Activated CD4-positive, alpha-beta T cell treated with anti-CD3 and anti-CD28 coated beads, Interleukin-2, amount 10 ng/mL, durations not matched to agents 24 days and 14 days (primary cell): ENCODE measurements at places on chromosomes 4 and X. TPM values are rescaled to one million over a fixed set of nuclear protein-coding genes. Genes with fewer than 3 reads are reported as not detected.

- DNase-seq, result no peak
Observed at GRCh38 chr4:159344877-159345276, 242.0 kb downstream of the RAPGEF2 start.

DNA sequence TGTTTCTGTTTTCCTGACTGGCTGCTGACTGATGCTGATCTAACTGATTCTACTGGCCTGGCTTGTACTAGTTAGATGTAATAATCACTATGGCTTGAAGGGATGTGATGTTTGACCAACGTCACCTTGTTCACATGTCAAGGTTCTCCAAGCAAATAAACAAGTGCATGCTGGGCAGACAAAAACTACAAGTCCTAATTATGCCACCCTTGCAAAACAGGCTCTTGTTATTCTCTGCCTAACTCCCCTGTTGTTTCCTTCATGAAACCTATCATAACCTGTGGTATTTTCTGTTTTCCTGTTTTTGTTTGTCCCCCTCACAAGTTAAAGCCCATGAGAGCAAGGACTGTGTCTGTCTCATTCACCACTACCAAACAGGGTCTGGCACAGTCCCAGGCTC, 146.2 kb downstream of the DCHS2 start:
- no peak for DNase-seq

DNA sequence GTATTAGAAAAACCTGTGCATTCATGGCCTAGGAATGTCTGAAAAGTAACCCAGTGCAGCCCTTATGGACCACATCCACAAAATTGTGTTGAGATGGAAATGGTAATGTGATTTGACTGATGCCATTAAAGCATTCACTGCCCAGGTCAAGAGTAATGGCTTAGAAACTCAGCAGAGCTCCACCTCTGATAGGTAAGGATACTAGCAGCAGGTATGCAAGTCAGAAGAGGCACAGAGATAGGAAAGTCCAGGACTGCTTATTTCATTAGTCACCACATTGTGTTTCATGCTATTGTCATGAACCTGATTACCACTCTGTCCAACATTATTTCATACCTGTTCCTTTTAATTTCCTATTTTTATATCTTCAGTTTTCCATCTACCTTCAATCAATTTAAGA, 2042.2 kb downstream of the ARAP2 start:
- no peak for DNase-seq

GRCh38 chr4:41935652-41936021, 408 bp downstream of the TMEM33 start:
- DNase-seq, result peak; percentile 67

DNA sequence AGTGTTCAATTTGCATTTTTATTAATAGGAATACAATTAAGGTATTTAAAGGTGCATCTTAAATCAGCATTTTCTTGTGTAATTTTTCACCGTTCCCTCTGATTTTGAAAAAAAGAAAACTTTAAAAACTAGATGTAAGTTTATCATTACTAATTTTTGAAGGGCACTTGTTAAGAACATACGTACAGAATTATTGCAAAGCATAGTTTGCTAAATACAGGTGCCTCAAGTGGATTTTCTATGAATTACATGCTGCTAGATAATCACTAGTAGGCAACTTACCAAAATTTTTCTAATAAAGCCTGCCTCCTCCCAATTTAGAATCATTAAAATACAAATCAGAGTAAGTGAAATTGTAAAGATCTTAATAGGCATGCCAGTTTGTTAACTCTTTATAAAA, 8.5 kb downstream of the CNKSR2 start:
- DNase-seq, result no peak

- DNase-seq, result no peak
Observed at GRCh38 chrX:40145923-40146261, 48.1 kb upstream of the BCOR start.

- no peak for DNase-seq
Observed at GRCh38 chr4:76377481-76377901, 43.5 kb downstream of the CCDC158 start.

DNA sequence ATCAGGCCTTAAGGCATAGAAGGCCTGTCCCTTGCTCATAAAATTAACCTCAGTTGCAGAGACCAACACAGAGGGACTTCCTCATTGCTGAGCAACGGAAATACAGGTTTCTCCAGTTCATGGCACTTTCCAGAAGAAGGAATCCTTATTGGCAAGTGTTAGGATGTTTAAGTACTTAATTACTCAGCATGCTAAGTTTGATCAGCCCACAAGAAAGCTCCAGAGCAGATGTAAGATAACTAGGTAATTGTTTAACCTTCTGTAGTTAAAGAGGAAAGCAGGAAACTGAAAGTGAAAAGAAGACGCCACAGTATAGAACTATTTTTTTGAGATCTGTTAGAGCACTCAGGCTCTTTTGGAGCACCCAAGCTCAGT, 33.5 kb downstream of the SMS start:
- DNase-seq, result peak; percentile 60

GRCh38 chr4:95601356-95601755, 52.6 kb upstream of the UNC5C start:
- DNase-seq, result peak; percentile 7

GRCh38 chrX:51893931-51894696, 691 bp downstream of the MAGED1 start:
- DNase-seq, result peak; percentile 70

DNA sequence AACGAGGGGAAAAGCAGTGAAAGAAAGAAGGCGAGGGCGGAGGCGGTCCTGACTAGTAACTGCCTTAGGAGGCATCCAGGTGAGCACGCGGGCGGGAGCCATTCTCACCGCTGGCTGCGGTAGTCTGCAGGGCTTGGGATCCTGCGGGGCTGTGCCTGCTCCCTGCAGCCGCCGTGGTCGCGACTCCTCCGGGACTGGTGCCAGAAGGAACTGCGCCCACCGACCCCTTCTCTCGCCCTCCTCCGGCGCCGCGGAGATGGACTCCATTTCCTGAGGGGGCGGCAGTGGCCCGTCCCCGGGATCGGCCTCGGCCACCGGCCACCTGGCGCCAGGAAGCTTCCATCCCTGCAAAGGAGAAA, 543 bp downstream of the NFXL1 start:
- peak; percentile 79 for DNase-seq

GRCh38 chrX:1535241-1536041, 1.5 kb downstream of the P2RY8 start:
- peak; percentile 84 for DNase-seq

DNA sequence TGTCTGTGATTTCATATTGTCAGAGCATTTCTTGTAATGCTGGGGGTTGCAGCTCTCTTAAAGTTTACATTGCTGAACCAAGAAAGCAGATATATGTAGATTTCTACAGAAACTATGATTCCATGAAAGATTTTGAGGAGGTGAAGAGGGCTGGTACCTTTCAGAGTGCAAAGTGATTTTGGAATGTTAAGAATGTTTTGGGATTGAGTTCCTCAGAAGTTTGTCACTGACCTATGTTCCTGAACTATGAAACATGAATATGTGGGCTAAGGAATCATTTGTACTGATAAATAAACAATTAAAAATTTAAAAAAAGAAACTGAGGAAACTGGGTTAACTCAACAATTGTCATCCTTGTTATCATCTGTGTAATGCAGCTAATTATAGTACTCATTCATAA, 12.3 kb upstream of the CHIC2 start:
- peak; percentile 31 for DNase-seq

- DNase-seq, result no peak
Observed at GRCh38 chr4:77178560-77178959, 21.6 kb downstream of the CCNG2 start.

DNA sequence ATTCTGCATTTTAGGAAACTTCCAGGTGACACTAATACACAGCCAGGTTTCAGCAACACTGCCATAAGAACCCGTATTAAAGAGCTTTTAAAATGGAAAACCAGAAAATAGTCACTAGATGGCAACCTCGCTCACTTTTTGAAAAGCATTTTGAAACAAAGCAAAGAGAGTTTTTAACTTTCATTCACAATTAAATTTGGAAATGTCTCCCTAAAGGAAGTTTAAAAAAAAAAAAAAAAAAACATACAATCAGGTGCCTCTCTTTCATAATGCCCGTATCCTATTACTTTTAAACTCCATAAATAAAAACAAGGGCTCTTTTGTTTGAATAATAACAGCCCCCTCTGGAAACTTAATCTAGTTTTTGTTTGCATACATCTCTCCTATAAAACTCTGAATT, 20.3 kb downstream of the MEPE start:
- DNase-seq, result no peak

- peak; percentile 58 for DNase-seq
Observed at GRCh38 chr4:14920237-14920636, 82.0 kb upstream of the CPEB2 start.

GRCh38 chr4:182221987-182222386, 21.2 kb upstream of the TENM3 start:
- DNase-seq, result no peak

GRCh38 chrX:67721321-67721720, 177.5 kb downstream of the AR start:
- no peak for DNase-seq

- peak; percentile 82 for DNase-seq
Observed at GRCh38 chrX:155056877-155057792, 13.8 kb downstream of the CMC4 start.

DNA sequence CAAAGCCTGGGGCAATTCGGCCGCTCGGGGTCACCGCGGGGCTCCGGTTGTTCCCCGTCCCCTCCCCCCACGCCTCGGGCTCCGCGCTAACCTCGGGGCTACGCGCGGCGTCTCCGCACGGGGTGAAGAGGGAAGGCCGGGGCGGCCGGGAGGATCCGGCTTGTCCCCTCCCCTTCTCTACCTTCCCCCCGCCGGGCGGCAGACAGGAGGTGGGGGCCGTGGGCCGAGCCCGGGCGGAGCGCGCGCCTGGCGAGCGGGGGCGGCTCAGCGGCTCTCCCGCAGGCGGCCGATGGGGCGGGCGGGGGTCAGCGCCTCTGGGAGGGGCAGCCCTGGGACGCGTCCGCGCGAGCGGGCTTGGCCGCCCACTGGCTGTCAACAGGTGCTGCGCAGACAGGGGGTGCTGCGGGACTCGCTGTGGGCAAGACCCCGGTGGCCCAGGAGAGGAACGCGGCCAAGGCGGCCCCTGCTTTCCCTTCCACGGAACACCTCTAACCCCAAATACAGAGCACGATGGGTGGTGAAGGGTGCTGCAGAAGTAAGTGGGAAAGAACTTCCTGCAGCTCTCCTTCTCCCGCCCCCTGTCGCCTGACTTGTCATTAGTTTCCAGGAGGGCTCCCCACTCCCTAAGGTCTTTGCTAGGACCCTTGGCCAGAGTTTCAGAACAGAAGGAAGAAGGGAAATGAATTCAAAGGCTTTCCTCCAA, at the start of gene PDGFC:
Gene PDGFC, minus strand, starts transcription at position 124 of the 703 bp plus-strand sequence. CDS start 896 bp downstream, outside the sequence.
- DNase-seq, result peak; percentile 57

GRCh38 chrX:13374364-13374763, 54.5 kb upstream of the ATXN3L start:
- DNase-seq, result no peak

DNA sequence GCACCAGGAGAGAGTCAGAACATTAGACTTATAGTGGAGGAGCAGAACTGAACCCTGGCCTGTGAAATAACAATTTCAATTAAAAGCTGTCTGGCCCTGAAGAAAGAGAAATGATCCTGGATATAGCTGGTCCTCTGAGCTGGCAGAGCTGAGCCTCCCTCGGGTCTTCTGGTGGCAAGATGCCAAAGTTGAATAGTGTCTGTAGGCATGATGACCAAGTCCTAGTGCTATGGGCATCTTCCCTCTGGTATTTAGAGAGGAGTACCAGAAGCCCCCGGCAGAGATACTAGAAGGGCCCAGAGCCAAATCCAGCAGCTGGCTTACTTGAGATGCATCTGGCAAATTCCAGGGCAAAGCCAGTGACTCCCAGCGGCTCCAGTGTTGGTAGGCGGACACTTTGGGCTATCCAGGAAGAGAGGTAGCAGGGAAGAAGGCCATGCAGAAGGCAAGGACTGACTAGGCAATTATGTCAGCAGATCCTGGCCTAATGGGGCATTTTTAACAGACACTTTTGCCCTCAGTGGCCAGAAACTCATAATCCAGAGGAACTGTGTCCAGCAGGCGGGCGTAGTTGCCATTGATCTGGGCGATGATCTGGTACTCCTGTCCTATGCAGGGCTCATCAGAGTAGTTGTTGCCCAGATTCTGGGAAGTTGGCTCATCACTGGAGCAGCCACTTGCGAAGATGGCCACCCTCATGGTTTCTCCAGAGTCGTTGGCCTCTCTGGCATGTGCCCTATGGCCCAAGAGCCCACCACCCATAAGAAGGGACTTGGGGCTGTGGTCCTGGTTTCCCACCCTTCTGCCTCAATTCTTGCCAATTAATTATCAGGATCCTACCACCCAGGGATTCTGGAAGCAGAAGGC, 17.9 kb downstream of the VSIG4 start:
- DNase-seq, result no peak

DNA sequence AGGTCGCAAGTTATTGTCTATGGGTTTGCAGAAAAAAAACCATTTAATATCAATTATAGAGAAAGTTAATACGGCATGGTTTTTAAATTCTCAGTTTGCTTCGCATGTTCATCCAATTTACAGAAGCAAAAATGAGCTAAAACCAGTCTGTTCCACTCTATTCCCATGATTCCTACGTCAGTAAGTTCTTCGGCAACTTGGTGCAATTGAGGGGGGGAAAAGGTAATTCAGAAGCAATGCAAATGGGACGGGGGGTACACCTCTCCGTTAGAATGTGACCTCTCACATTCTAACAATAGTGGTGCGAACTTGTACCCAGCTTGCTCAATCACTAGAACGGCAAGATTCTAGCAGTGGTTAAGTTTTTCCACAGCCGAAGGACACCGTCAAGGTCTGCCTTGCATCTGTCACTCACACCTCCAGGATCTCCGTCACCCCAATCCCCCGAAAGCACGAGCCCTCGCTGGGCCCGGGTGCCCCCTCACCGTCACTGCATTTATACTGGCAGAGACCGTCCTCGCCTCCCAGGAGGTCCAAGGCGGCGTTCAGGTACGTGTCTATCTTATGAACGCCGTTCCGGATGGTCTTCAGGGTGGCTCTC, 653 bp downstream of the PLA2G12A start:
- no peak for DNase-seq

GRCh38 chrX:85017721-85018120, 14.0 kb downstream of the APOOL start:
- no peak for DNase-seq

The SMAD1 gene
- 3.9 and 4.3 TPM in 2 replicates for total RNA-seq

The SPP1 gene
- 0.45 and 0.54 TPM in 2 replicates for total RNA-seq

The CT45A5 gene
- not detected in 2 replicates for total RNA-seq

The PPP2R2C gene
- total RNA-seq, result not detected in 2 replicates

The HMGN5 gene
- 0.88 and 1.5 TPM in 2 replicates for total RNA-seq

The EDA gene
- total RNA-seq, result 1.2 and 1.8 TPM in 2 replicates

The IQCM gene
- not detected in 2 replicates for total RNA-seq

The OTUD6A gene
- not detected in 2 replicates for total RNA-seq

The LUZP4 gene
- total RNA-seq, result not detected in 2 replicates
